CD4-positive, alpha-beta T cell treated with Interleukin-17A for 1 hour (primary cell): ENCODE measurements at places on chromosomes 16 and 17.

DNA sequence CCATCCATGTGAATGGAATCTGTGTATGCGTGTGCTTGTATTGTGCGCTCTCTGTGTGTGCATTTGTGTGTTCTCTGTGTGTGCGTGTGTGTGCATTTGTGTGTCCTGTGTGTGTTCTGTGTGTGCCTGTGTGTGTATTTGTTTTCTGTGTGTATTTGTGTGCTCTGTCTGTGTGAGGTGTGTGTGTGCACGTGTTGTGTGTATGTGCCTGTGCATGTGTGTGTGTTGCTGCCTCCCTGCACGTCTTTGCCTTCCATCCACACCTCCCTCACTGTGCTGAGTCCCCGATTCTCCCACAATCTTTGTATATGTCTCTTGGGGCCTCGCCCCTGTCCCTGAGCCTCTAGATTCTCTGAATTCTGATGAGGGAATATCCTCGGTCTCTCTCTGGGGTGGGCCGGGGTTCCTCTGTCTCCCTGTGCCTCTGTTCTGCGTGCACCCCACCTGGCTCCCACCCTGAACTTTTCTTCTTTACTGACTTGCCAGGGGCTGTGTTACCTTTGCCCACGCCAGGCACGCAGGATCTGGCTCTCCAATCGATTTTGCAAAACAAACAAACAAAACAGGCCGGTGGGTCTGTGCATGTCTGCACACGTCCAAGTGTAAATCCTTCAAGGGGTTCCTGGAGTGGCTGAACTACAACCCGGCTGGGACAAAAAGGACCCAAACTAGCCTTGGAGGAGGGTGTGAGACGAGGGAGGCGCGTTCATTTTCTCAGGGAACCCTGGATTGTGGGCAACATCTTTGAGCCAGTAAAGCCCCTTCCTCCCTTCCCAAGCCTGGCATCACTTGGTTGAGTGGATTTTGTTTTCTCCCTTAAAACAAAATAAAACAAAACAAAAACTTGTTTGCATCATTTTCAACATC lies 8.1 kb upstream of the FOXF1 start:
- DNase-seq, result no peak

DNA sequence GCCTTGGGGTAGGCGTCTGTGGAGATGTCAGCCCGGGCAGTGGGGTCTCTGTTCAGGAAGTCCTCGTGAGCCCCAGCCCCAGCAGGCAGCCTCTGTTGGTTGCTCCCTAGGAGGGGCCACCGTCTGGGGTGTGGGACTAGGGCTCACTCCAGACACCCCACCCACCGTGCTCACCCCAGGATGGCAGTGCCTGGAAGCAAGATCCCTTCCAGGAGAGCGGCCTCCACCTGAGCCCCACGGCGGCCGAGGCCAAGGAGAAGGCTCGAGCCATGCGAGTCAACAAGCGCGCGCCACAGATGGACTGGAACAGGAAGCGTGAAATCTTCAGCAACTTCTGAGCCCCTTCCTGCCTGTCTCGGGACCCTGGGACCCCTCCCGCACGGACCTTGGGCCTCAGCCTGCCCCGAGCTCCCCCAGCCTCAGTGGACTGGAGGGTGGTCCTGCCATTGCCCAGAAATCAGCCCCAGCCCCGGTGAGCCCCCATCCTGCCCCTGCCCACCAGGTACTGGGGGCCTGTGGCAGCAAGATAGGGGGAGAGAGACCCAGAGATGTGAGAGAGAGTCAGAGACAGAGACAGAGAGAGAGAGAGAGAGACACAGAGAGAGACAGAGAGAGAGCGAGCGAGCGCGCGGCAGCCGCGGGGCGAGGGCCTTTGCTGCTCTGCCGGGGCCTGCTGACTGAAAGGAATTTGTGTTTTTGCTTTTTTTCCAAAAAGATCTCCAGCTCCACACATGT lies 9.8 kb downstream of the NTHL1 start:
- no peak for DNase-seq

DNA sequence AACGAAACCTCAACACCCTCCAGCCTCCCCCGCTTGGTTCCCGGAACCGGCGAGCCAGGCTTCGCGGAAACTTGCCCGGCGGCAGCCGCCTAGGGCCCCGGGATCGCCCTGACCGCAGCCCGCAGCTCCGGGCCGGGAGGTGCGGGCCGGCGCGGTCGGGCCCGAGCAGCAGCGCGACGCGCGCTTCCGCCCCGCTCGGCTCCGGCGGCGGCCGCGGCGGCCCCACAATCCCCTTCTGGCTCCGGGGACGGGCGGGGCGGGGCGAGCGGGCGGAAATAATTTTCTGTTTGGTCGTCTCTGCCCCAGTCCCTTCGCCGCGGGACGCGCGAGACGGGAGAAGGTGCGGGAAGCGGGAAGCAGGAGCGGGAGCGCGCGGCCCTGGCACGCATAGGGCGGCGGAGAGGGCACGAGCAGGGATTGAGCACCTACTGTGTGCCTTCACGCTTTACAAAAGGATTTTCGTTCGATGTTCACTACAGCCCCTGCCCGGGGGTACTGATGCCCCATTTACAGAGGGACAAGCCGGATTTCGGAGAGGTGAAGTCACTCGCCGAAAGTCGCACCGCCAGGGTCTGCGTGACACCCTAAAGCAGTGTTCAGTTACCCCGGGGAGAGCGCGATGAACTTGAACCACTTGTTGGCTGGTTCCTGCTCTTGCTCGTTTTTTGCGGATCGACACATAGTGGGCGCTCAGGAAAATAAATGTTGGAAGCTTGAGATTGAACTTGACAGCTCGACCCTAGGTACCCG lies 2.7 kb upstream of the MLLT6 start:
- peak; percentile 82 for DNase-seq

DNA sequence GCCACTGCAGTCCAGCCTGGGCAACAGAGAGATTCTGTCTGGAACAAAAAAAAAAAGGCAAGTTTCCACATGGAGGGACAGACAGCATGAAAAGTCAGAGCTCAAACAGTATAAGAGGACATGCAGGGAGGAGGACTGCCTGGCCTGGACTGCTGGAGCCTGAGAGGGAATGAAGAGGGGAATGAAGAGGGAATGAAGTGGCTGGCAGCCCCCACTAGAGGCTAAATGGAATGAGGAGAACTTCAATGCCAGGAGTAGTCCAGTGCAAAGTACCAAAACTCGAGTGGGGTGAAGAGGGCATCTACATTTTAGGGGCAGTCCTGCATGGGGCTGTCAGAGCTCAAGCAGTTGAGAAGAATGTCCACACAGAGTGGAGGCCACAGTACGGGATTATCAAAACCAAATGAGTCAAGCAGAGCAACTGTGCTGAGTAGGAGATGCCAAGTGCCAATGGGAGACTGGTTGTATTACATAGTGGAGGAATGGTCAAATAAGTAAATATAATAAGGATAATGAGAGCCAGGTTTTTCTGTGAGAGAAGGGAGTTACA lies 22.9 kb downstream of the IKZF3 start:
- DNase-seq, result no peak

DNA sequence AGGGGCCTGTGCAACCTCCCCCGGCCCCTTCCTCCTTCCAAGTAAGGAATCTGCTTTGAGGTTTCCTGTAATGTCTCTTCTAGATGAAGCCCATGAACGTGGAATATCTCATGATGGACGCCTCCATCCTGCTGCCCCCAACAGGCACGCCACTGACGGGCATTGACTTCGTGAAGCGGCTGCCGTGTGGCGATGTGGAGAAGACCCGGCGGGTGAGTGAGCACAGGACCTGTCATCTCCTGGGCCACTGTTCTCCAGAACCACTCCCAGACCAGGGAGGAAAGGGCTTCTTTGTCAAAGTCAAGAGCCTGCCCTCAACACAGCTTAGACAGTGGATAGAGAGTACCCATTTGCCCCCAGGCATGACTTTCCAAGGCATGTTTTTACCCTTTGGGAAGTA lies 107.1 kb downstream of the CLEC16A start:
- DNase-seq, result no peak

DNA sequence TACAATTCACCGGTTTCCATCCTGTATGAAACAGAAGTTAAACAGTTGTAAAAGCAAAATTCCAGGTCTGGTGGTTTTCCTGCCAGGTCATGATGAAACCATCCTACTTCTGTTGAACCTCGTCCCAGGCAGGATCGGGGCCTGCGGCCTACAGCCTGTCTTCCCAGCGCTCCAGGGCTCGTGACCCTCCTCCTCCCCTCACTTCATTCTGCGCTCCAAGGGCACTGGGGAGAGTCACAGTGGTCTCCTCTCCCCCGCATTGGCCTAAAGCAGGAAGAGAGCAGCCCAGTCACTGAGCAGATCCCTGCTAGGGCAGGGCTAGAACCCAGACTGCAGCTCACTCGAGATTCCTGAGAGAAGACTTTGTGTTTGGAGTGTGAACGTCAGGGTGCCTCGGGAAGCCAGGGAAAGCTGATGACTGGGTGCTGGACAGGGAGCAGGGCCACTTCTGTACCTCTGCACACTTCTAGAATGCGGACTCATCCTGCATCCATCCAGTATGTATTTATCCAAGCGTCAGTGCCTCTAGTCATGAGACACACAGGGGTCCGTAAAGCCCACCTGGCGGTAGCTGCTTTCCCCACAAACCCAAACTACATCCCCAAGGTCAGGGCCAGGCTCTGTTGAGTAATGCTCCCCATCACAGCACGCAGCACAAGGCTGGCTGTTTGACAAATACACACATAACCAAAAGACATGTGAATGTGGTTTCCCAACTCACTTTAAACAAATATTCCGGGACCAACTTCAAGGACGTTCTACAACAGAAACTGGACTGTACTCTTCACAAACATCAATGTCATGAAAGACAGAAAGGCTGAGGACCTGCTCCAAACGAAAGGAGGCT lies 1.7 kb upstream of the ITGAE start:
- no peak for DNase-seq

DNA sequence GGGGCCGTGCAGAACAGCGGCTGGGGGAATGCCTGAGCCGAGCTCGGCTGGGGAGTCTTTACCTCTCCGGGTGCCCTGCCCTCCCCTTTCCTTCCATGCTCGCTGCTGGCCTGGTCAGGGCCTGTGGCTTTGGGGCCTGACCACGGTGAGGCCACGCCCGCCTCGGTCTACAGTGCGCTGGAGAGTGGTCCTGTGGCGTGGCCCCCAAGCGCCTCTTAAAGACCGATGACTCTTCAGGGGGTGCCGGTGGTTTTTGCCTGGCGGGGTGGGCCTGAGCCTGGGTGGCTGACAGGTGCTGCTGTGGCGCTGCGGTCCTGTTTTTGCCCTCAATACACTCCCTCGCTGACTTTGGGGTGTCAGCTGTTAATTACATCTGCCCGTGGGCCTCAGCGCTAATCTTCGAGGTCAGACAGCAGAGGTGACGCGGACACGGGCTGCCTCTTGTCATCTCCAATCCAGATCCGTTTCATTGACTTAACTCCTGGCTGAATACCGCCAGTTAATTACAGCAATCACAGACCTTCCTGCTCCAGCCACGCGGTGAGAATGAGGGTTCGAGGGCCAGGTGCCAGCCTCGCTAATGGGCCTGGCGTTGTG lies 29.7 kb downstream of the GSE1 start:
- no peak for DNase-seq

- no peak for DNase-seq
Observed at GRCh38 chr17:67412032-67412431, 35.0 kb downstream of the PITPNC1 start.

DNA sequence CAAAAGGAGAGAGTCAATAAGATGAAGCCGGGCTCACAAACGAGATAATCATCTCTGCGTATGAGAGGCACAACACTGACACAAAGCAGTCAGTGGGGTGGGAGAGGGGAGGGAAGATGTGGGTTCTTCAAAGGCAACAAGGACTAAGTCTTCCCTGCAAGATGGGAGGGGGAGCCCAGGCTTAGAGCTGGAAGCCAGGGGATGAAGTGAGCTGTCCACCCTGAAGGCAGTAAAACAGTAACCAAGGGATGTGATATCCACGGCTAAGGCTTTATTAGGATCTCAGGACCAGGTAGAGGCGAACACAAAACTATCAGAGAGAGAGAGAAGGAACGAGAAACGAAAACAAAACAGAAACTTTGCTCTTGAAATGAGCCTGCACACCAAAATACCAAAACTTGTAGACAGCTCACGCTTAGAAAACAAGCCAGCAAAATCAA lies 115.9 kb downstream of the DYNLRB2 start:
- DNase-seq, result peak; percentile 54

GRCh38 chr17:49029801-49030200 lies 32.6 kb downstream of the IGF2BP1 start:
- DNase-seq, result no peak

GRCh38 chr17:27446569-27447301 lies 9.5 kb upstream of the KSR1 start:
- DNase-seq, result no peak

DNA sequence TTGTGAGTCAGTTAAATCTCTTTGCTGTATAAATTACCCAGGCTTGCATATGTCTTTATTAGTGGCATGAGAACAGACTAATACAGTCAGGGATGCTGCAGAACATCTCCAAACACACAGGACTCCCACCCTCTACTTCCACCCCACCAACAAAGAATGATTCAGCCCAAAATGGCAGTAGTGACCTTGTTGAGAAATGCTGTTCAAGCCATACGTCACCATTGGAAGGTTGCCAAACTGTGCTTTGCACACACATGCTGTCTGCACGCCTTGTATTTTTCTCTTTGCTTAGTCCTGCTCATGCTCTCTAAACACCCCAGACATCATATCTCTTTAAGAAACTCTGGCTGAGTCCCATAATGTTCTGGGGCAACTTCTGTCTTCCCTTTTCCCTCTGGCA lies 589.6 kb downstream of the WWOX start:
- no peak for DNase-seq

- no peak for DNase-seq
Observed at GRCh38 chr17:45116434-45117016, 15.8 kb downstream of the PLCD3 start.

GRCh38 chr16:5837007-5837670 lies 739.5 kb upstream of the EEF2KMT start:
- DNase-seq, result no peak

GRCh38 chr16:46789499-46790414 lies 41.2 kb downstream of the C16orf87 start:
- peak; percentile 91 for DNase-seq

- DNase-seq, result no peak
Observed at GRCh38 chr16:27429330-27429871, 27.4 kb downstream of the IL21R start.

- no peak for DNase-seq
Observed at GRCh38 chr16:85605912-85606841, 6.9 kb upstream of the GSE1 start.

GRCh38 chr17:411421-412120 lies 59.0 kb upstream of the RPH3AL start:
- no peak for DNase-seq

GRCh38 chr17:69375229-69375628 lies 39.3 kb upstream of the MAP2K6 start:
- DNase-seq, result no peak

DNA sequence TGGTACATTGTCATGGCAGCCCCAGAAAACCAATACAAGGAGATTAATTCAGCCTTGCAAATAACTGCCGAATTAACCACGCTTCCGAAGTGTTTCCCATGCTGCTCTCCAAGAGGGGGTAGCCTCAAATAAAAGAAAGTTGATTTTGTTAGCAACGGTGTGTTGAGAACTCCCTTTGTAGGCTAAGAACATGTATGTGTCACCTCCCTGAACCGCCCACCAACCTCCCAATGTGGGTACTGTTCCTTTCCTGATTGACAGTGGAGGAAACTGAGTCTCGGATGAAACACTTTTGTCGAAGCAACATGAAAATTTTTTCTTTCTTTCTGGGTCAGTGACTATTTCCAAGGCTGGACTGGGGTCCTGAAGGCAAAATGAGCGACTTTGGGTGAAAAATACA lies 25.1 kb downstream of the CACNG4 start:
- no peak for DNase-seq

- no peak for DNase-seq
Observed at GRCh38 chr17:49316258-49316570, 45.8 kb downstream of the ZNF652 start.

- DNase-seq, result no peak
Observed at GRCh38 chr16:31250782-31251384, 8.9 kb upstream of the ITGAM start.

- DNase-seq, result no peak
Observed at GRCh38 chr17:74920306-74920620, 2.8 kb downstream of the USH1G start.

- DNase-seq, result no peak
Observed at GRCh38 chr17:39122991-39123390, 28.4 kb downstream of the PLXDC1 start.
